ENCODE measurements at places on chromosomes 4 and X.

DNA sequence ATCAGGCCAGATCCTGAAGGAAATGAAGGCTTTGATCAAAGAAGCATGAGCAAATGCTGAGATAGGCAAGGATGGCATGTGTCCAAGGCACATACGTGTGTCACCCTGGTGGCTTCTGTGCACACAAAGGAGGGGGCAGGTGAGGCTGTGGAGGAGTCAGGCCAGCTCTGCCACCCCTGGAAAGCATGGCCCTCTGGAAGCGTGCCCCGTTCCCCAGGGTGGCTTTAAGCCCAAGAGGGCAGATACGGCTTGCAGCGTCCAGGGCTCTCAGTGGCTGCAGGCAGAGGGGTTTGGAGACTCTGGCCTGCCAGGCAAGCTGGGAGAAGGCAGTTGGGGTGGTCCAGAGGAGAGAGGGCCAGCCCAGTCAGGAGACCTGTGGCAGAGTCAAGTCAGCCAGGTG is 25.6 kb downstream of the PNMA6E start:
- DNase-seq = no peak

DNA sequence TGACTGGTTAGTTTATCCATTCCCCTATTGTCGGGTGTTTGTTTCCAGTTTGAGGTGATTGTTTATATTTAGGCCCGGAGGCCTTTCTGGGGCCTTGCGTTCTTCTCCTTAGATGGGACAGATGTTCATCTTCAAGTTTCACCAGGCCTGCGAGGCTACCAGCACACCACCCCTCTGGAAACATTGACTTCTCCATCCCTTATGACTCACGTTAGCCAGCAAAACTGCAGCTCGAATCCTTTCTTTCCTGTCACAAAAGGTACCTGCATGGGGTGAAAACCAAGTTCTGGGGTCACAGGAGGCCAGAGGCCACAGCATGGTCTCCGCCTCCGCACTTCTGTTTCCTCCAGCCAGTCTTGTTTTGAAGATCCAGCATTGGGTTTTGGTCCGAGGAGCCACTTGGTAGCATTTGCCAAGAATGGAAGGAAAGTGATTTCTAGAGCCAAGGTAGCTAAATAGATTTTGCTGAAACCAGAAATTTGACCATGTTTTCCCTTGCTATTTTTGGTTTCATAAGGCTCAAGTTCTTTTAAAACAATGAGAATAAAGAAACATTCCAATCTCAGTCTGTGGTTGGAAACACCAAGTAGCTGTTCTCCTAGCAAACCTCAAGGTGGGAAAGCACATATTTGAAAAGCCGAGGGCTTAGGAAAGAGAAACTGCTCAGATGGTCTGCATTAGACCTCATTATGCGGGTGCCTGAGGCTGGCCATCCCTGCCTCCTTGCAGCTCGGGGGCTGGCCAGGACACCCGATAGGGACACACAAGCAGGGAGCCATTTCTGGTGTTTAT is 5.6 kb downstream of the NYX start:
- DNase-seq = no peak

GRCh38 chr4:129545599-129546278 is 449.8 kb downstream of the C4orf33 start:
- peak; percentile 79 for DNase-seq

- DNase-seq = no peak
Measured at GRCh38 chr4:128168701-128169100, 107.6 kb downstream of the LARP1B start.

- DNase-seq = no peak
Measured at GRCh38 chrX:115560211-115560977, 580 bp upstream of the PLS3 start.

GRCh38 chr4:788636-789297 is 37.2 kb downstream of the CPLX1 start:
- no peak for DNase-seq

GRCh38 chr4:80173401-80173800 is 23.9 kb upstream of the PRDM8 start:
- no peak for DNase-seq

GRCh38 chrX:130726661-130727060 is 176.3 kb downstream of the ENOX2 start:
- DNase-seq = no peak

- DNase-seq = no peak
Measured at GRCh38 chr4:123430031-123430430, 33.4 kb downstream of the SPRY1 start.

DNA sequence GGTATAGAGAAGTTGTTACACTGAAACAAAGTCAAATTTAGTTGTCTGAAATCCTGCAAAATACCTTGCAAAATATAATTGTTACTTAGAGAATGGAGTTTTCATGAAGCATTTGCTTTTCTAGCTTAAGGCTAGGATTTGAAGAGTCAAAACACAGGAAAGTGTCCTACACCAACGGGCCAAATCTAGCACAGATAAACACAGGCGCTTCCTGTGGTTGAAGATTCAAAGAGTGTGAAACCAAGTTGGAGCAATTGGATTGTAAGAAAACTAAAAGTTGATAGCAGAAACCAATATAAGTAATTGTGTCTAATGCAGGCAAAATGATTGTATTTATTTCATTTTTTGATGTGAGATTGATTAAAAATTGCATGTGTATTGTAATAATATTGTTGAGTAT is 2002.5 kb upstream of the TENM3 start:
- no peak for DNase-seq

- DNase-seq = no peak
Measured at GRCh38 chrX:11239230-11239629, 54.0 kb upstream of the AMELX start.

- DNase-seq = no peak
Measured at GRCh38 chrX:95383778-95384177, 1300.9 kb upstream of the DIAPH2 start.

DNA sequence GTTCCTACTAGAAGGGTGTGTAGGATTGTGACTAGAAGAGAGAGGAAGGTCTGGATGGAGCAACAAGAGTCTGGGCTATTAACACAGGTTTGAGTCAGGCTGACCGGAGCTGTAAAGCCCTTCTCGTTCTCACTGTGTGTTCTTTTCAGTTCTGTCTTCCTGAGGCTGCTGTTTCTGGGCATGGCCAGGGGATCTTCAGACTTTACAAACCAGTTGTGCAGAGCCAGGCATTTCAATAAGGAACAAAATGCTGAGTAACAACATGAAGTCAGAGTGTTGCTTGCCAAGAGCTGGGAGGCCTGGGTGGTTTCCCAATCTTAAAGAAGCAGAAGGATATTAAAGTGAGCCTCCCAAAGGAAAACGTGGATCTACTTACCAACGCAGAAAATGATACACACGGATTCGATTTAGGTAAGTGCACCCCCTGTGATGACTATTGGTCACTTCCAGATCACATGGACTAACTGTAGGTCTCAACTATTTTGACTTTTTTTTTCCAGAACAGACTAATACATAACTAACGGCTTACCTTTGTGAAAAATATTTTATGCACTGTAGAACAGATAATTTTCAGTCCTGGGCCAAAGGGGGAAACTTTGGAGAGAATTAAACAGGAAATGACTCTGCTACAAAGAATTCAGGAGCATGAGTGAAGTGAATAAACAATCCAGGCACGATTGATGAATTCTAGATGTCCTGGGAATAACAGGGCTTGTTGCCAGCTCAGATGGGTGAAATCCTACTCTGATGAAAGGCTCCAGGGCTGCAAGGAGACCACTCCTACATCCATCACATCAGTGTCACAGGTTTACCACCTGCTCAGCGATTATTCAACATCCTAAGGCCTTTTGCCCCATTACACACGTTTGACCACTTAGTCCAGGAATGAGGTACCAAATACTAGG is 94.5 kb downstream of the ANXA3 start:
- peak; percentile 84 for DNase-seq

GRCh38 chr4:77505275-77505957 is 100.2 kb upstream of the CXCL13 start:
- no peak for DNase-seq

DNA sequence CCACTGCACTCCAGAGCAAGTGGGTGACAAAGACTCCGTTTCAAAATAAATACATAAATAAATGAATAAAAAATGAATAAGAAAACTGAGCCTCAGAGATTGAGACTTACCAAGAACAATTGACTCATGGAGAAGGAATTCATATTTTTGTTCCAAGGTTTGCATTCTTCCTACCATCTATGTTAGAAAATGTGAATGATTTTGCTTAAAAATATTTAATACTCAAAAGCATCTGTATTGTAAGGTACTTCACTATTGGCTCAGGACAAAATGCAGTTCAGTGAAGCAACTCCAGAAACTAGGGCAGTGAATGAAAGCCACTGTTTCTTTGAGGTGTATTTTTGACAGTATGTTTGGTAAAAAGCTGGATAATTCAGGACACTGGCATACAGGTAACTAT is 54.1 kb downstream of the XAGE2 start:
- no peak for DNase-seq

GRCh38 chr4:170388255-170388654 is 298.5 kb upstream of the AADAT start:
- DNase-seq = no peak

DNA sequence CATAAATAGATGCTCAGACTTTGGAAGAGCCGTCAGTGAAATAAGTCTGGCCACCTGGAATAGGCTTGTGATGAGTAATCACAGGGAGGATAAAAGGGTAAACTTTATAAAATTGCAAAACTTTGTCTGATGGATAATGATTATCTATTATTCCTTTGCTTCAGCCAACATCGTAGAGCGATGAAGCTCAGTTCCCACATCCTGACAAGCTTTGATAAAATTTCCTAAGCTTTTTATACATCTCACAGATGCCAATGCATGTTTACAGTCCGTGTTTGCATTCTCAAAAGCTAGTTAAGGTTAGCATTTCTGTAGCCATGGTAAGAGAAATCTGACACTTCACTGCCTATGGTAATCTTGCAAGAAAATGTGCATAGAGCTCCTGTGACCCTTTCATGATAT is 15.4 kb upstream of the UGDH start:
- DNase-seq = no peak

- no peak for DNase-seq
Measured at GRCh38 chr4:82500435-82501153, 61.2 kb downstream of the TMEM150C start.

GRCh38 chr4:85607624-85608023 is 132.7 kb downstream of the ARHGAP24 start:
- no peak for DNase-seq

GRCh38 chr4:57039345-57039744 is 60.6 kb downstream of the POLR2B start:
- DNase-seq = no peak

GRCh38 chr4:36614011-36614410 is 332.6 kb downstream of the DTHD1 start:
- DNase-seq = no peak

GRCh38 chr4:19739101-19739651 is 512.5 kb upstream of the SLIT2 start:
- DNase-seq = no peak

DNA sequence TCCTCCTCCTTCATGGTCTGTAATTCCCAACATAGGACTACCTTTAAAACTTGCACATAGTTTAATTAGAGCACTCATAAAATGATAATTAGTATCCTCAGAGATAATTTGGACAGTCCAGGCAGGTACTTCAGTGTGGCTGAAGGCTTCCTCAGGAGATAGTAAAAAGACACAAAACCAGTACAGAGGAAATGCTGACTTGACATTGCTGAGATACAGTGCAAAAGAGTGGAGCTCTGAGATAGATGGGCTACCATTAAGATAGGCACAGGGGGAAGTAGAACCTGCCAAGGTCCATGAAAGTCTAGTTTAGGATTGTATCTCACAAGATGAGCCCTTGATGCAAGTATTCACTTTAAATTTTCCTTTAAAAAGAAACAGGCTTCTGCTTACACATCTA is 91.0 kb downstream of the USP9X start:
- DNase-seq = no peak

DNA sequence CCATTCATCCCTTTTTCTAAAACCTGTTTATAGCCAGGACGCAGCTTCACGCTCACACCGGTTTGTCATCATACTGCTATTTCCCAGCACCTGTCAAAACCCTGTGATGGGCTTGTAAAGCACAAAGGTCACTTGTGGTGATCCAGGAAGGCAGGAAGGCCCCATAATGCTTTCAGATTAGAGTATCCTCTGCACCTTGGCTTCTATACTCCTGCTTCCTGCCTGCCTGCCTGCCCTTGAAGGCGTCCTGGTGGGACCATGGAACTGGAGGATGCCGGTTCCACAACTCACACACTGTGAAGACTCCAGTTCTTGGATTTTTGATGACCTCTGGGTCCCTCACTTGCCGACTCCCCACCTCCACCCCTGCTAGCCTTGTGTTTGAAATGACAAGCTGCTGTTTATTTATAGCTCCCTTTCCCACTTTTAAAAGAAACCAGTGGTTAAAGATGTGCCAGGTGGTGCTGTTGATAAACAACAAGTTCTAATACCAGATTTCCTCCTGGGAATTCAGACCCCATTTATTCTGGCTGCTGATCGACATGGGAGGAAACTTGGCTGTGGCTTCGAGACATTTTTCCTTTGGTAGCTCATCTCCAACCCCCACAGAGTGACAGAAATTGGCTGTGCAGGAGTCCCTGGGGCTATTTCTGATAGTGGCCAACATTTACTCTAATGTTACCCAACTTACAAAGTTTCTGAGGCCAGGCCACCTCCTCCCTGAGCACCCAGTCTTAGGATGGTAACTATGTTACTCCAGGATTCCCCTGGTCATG is 211.5 kb downstream of the KDR start:
- DNase-seq = no peak

- DNase-seq = no peak
Measured at GRCh38 chr4:152166567-152166966, 369.3 kb downstream of the FBXW7 start.

GRCh38 chr4:85407546-85407945 is 67.4 kb upstream of the ARHGAP24 start:
- DNase-seq = no peak

GRCh38 chrX:111568354-111568753 is 56.9 kb downstream of the SERTM2 start:
- DNase-seq = no peak

- DNase-seq = no peak
Measured at GRCh38 chr4:98608356-98608755, 50.1 kb downstream of the TSPAN5 start.

GRCh38 chr4:110165382-110166286 is 32.8 kb downstream of the ELOVL6 start:
- no peak for DNase-seq

GRCh38 chr4:1797861-1798579 is 4.9 kb downstream of the FGFR3 start:
- DNase-seq = no peak

DNA sequence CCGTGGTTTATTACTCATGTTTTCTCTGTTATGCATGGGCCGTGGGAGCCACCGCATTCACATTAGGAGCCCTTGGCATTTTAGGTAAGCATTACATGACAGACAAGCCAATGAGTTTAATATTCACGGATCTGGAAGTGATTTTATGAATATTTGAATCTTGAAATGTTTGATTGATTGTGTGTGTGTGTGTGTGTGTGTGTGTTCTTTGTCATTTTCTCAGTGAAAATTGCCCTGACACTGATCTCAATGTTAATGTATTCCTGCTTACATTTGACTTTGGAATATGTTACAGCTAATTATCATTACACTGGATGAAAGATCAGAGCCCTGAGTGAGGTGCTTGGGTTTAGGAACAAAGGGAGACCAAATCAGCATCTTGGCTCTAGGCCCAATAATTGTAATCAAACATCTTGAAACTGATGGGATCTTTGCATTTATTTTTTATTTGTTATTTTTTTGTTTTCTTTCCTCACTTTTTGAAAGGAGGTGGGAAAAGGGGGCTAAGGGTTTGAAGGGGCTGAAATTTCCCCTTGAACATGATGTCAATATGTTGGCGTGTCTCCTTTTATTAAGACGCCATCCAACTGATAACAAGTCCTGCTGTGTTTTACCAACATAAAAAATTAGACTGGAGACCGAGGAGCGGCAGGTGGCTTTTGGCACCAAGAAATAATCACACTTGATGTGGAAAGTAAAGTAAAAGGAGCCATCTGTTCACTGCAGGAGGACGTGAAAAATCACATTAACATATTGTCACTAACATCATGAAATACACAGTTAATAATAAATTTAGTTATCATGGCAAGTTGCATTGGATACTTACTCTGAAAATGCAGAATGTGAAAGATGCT is 5.2 kb upstream of the GK2 start:
- no peak for DNase-seq
